ENCODE measurements at places on chromosomes 7 and 10.

- no peak for DNase-seq
These were observed 319.5 kb downstream of the DNAJB6 start for GRCh38 chr7:157656195-157656769.

- DNase-seq: no peak
These were observed 219.5 kb upstream of the HPS1 start for GRCh38 chr10:98666276-98666675.

DNA sequence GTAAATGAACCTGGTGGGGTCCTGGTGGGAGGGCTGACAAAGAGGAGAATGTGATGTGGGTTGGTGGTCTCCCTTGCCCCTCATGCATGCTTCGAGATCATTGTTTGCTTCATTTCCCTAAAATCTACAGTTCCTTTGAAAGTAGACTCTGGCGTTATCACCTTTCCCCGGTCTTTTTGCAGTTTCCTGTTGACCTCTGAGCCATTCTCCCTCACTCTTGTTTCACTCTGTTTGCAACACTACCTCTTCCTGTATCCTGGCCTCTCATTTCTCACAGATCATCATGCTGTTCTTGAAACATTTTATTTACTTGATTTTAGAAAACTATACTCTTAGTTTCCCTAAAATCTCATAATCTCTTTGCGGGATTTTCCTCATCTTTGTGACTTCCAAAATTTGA, 179.8 kb downstream of the WNT2 start:
- DNase-seq: no peak

GRCh38 chr10:15487376-15487775, 116.3 kb upstream of the FAM171A1 start:
- DNase-seq: no peak

- DNase-seq: no peak
These were observed 56.5 kb downstream of the ZNF277 start for GRCh38 chr7:112262855-112263487.

GRCh38 chr10:86756511-86757112, at the start of gene BMPR1A:
Gene BMPR1A, plus strand, starts transcription at chr10:86756619. Its CDS starts 119,400 bp downstream, at chr10:86876019.
- DNase-seq: peak; percentile 86

- DNase-seq: no peak
These were observed 171.1 kb downstream of the SH2D4B start for GRCh38 chr10:80708808-80709207.

DNA sequence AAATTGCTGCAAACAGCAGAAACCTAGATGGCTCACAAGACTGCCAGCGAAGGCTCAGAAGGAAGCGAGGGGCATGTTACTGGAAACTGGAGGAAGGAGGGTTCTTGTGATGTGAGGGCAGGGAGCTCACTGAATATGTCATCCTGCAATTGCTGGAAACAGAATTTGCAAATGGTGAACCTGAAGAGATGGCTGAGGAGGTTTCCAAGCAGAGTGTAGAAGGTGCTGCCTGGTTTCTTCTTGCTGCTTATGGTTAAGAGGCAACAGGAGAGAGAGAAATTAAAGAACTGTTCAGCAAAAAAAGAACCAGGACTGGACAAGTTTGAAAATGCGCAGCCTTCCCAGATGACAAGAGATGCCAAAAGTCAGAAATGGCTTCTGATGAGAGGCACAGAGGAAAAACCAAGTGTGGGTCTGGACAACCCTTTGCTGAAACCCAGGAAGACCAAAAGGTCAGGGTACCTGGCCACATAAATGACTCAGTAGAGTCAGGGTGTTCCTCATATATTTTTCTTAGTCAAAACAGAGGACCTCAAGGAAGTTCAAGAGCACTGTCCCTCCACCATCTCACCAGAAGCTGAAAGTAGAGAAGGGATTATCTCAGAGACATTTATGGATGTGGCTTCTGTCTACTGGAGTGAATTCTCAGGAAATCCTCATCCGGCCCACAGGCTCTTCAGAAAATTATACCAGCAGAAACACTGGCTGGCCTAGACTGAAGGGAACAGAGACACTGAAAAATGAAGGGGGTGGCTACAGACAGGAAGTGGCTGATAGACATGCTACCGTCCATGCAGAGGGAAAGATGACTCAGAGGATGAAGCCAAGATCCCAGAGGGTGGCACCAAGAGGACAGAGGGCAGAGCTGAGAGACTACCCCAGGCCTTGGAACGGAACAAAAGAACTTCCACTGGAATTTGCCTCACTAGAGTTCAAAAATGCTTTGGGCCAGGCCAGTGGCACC, 10.1 kb downstream of the PAPOLB start:
- DNase-seq: no peak

GRCh38 chr10:3763035-3763456, 22.0 kb downstream of the KLF6 start:
- no peak for DNase-seq

DNA sequence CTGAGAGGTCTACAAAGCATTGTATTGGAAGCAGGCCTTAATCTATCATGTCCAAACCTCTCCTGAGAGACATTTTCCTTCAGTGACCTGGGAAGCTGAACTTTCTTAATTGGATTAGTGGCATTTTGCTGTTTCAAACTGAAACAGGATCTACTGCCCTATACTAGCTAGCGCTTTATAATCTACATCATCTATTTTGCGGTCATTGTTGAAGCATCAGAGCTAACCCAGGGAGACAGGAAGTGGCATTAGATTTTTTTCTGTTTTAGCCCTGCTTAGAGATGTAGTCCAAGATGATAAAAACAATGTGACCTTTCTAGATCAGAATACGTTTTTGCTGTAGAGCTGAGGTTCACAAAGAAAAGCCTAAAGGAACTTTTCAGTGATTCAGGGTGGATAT, 147.4 kb upstream of the AGR3 start:
- no peak for DNase-seq

Measured in amniotic stem cell (primary cell).